Activated naive CD4-positive, alpha-beta T cell treated with anti-CD3 and anti-CD28 coated beads, Interleukin-2, amount 50 U/mL, for 72 hours (primary cell): ENCODE measurements at places on chromosomes 1 and 21. TPM values are rescaled to one million over a fixed set of nuclear protein-coding genes. Genes with fewer than 3 reads are reported as not detected.

The PADI3 gene
- not detected for total RNA-seq

DNA sequence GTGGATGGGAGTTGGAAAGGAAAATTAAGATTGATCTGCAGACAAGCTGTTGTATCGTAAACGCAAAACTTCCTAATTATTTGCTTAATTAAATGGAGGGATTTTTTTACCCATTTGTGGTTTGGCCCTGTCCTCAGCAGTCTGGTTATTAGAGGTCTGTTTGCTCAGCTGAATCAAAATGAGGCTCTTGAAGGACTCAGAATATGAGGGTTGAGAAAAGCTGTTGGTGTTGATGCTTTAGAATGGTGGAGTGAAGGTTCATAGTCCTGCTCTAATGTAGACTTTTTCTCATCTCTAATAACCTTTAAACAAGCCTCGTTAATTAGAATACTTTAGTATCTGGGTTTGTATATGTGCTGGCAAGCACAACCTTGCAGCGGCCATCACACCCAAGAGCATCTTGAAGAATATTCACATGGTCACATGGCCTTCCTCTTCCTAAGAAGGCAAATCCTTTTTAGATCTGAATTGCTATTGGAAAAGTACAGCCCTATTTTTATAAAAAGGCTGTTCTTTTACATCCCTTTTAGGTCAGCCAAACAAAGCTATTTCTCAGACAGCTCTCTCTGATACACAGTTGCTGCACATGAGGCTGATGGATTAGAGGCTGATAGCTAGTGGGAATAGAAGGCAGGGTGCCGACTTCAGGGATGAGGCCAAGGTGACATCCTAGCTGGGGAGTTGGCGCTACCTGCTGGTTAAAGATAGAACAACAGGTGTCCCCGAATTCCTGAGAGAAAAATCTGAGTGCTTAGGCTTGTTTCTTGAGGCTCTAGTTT, 53.8 kb downstream of the MACF1 start:
- DNase-seq, result peak; percentile 55

DNA sequence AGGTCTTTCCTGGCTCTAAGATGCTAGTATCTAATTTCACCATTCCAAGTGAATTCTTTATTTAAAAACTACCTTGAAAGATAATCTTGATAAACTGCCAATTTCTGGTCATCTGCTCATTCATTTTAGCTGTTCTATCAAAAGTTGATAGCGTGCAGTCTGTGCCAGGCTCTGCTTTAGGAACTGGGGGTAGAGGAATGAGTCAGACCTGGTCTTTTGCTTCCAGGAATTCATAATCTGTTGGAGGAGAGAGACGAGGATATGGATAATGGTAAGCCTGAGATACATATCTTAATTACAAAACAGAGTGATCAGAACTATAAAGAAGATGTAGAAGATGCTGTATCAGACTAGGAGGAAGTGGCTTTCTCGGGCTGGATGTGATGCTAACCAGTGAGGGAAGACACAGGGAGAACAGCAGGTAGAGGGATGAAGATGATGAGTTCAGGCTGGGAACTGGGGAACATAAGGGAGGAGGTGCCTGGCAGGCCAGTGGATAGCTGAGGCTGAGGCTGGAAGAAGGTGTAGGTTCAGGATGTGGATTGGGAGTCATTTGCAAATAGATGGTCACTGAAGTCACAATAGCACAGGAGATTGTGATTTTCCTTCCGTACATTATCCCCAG, 12.3 kb upstream of the PHC2 start:
- no peak for DNase-seq

- no peak for DNase-seq
These were observed 522.7 kb downstream of the NUF2 start for GRCh38 chr1:163844459-163844858.

The BCAN gene
- not detected for total RNA-seq

GRCh38 chr21:43322805-43323204, 104.1 kb downstream of the SIK1 start:
- no peak for DNase-seq

GRCh38 chr1:22089787-22090186, 37.3 kb downstream of the CDC42 start:
- no peak for DNase-seq

DNA sequence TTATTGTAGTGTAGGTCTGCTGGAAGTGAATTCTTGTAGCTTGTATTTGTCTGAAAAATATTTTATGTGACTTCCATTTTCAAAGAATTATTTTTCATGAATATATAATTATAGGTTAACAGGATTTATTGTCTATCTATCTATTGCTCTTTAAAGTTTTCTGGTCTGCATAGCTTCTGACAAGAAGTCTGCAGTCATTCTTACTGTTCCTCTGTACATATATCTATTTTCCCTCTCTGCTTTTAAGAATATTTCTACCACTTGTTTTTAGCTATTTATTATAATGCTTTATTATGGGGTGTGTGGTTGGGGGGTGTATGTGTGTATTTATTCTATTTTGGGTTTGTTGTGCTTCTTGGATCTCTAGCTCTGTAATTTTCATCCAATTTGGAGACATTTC, 77.4 kb downstream of the ETS2 start:
- no peak for DNase-seq

DNA sequence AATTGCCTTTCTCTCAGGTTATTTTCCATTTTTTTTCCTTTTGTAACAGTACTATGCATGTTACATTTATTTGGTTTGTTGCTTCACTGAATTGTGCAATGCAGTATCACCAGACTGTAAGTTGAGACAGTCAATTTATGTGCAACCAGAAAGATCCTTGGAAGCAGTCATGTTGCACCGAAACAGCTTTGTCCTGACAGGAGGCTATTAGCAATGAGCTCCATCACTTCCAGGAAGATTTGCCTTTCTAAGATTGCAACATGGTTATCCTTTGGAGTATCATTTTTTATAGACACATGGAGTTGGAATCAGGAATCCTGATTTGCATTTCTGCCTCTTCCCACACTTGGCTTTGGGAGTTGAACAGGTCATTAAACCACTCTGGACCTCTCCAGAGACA, 84.5 kb upstream of the ST6GALNAC5 start:
- no peak for DNase-seq

DNA sequence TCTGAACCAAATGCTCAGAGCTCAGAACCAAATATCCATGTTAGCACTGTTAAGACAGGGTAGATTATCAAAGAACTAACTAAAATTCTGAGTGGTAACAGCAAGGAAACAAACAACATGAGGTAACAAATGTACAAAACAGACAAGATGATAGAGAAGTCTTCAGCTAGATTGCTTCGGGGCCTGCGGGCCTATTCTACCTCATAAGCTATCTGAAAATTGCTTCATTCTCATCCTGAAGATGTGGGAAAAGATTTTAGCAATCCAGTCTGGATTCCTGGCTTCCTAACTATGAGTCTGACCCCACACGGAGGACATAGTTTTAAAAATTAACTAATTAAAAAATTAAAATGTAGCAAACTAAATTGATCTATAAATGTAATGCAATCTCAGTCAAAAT, 9.2 kb upstream of the QSOX1 start:
- DNase-seq, result no peak

DNA sequence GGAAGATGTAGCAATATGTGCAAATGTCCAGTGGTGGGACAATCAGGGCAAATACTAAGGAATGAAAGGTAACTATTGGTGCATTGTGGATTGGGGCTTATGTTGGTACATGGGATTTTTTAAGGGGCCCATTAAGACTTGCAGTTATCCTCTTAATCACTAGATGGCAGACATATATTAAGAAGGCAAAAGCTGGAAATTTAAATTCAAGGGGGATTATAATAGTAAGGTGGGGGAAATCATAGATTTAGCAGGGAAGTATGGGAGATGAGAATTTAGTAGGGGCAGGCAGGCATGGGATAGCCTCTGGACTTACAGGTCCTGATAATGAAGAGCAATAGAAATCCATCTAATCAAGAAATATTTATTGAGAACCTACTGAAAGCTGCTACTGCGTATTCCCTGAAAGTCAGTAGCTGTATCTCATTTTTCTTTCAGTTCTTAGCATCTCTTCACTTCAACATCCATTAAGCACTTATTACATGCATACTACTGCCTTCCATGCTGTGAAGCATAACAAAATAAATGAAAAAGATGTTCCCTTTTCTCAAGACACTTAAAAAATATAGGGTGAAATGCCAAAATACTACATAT, 251.8 kb downstream of the CRB1 start:
- no peak for DNase-seq

DNA sequence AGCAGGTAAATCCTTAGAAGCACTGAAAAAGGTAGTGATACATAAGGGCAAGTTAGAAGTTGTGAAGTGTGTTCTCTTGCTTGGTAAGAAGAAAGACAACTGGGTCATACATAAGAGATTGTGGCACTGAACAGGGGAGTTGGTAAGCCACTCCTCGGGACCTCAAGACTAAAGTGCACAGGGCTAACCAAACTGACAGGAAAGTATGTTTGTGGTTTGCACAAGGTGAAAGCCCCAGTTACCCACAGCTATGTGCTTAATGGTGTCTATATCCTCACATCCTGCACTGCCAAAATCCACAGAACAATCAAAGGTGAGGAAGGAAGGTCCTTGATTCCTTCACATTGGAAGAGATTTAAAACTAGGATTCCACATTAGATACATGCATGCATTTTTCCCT, 276.5 kb downstream of the DNM3 start:
- no peak for DNase-seq

GRCh38 chr1:155591770-155592169, 18.2 kb upstream of the MSTO1 start:
- DNase-seq, result no peak

DNA sequence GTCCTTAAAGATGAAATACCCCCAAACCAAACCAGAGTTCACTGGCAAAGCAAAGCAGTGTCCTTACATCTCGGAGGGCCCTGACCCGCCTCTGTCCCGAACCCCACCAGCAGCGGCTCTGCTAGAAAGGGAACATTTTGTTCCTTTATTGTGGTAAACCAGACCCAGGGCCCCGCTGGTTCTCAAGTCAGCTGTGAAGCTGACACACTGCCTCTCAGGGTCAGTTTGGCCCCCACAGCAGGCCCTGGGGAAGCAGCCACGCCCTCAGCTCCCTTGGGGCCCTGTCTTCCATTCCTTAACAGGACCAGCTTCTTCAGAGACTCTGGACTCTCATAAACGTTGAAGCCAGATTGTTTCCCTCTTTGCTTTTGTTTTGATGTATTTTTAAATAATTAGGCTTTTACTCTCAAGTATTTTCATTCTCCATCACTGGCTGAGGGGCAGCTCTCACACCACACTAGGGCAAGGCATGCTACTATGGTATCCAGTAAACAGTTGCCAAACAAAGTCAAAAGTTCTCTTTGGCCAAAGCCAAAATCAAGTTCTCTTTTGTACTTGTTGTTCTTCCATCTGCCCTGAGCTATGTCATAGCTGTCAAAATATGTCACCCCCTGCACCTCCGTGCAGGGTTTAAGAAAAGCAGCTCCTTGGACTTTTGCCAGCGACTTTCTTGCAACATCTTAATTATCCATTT, 61.1 kb upstream of the ANGPTL1 start:
- DNase-seq, result no peak

The GJA9 gene
- not detected for total RNA-seq

DNA sequence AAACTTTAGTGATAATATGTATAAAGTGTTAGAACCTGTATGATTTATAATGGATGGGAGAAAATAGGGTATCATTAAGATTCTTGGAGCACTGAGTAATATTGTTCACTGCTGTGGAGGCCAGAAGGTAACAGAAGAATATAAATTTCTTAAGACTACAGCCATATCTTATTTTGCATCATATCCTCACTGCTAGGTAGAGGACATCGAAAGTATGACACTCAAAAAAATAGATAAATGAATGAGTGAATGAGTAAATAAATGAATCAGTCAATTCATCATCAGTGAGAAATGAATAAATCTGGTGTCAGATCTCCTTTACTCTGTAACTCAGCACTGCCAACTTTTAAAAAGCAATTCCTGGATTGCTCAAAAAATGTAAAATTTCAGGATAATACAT, 33.2 kb downstream of the RGS13 start:
- DNase-seq, result no peak

The SLAMF8 gene
- total RNA-seq, result 0.21 TPM

DNA sequence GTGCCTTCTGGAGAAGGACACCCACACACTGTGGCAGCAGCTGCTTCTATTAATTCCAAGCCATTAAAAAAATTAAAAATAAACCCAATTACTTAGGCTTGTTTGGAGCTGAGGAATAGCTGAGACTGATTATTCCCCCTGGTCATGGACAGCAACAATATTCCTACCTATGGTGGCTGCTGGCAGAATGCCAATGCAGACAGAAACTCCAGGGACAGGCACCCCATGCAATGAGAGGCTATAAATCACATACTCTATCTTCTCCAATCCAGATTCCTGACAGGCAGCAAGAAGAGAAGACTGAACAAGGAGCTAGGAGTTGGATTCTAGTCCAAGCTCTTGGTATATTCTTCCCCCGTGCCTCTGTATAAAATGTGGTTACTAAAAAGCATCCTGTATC, 275.4 kb upstream of the BEND5 start:
- DNase-seq, result no peak

The NBPF11 gene
- 11.7 TPM for total RNA-seq

The C1orf141 gene
- 0.41 TPM for total RNA-seq

DNA sequence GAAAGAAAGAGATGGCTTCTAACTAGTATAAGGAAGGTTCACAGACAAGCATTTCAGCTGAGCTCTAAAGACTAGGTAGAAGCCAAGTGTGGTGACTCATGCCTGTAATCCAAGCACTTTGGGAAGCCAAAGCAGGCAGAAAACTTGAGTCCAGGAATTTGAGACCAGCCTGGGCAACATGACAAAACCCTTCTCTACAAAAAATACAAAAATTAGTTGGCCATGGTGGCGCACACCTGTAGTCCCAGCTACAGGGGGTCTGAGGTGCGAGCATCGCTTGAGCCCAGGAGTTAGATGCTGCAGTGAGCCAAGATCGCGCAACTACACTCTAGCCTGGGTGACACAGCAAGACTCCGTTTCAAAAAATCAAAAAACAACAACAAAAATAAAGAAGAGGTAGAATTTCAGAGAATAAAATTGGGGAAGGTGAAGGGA, 27.8 kb downstream of the FBXO42 start:
- DNase-seq, result no peak

The TLR5 gene
- total RNA-seq, result 0.43 TPM

DNA sequence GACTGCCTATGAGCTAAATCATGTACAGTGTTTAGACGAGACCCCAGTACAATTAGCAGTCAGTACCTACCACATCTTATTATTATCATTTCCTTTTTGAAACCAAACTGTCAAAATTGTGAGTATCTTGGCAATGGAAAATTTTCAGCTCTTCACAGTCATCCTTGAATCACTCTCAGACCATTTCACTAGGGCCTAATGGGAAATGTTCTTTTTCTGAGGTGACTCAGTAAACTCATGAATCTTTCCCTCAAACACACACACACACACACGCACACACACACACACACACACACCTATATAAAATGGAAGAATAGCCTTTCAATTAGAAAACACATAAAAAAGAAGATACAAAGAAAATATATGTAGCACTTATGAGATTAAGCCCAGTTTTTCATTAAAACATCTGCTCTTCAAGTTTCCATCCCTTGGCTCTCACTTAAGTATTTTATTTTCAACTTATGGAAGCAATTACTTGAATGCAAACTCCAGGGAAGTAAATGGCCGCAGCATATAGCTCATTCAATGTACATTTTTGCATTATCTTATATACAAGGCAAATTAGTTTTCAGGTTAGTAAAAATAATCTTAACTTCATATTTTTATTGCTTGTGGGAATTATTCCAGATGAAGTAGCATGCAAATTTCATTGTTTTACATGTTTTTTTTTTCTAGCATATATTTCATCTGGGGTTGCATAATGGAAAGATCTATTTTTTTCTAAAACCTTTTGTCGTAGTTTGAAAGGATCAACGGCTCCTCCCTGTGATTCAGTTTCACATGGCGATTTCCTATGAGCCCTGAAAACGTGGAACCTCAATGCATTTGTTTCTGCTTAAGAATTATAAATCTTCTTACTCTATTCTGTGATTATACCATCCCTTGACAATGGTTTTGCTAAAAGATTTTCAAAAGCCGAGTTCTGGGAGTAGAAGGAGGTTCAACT, 46.3 kb upstream of the TMPRSS15 start:
- no peak for DNase-seq

The AKT3 gene
- 37.3 TPM for total RNA-seq
